ENCODE measurements at places on chromosomes 1 and 21. TPM values are rescaled to one million over a fixed set of nuclear protein-coding genes. Genes with fewer than 3 reads are reported as not detected.

LYST gene
- 106 TPM for total RNA-seq

SPRR2G gene
- total RNA-seq: not detected

WNT4 gene
- not detected for total RNA-seq

SPATC1L gene
- total RNA-seq: 10.8 TPM

CFHR4 gene
- not detected for total RNA-seq

LRRC39 gene
- 0.57 TPM for total RNA-seq

CAPN9 gene
- total RNA-seq: not detected

CENPS gene
- 18.8 TPM for total RNA-seq

SOD1 gene
- total RNA-seq: 336 TPM

PTGER3 gene
- 0.62 TPM for total RNA-seq

AGT gene
- total RNA-seq: not detected

STUM gene
- total RNA-seq: not detected

DNA sequence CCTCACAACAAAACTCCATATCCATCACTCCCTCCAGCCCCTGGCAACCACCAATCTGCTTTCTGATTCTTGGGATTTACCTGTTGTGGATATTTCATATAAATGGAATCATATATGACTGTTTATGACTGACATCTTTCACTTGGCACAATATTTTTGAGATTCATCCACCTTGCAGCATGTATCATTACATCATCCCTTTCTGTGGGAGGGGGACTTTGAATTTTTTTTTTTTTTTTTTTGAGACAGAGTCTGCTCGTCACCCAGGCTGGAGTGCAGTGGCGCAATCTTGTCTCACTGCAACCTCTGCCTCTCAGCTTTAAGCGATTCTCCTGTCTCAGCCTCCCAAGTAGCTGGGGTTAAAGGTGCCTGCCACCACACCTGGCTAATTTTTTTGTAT, 128.2 kb downstream of the ITSN1 start:
- H3K27me3 ChIP-seq: no peaks in the 10 kb centered on the region
- no peak overlapping the region for H3K4me3 ChIP-seq
- H3K27ac ChIP-seq: no peak overlapping the region
- H3K36me3 ChIP-seq: no peaks in the 10 kb centered on the region

- no peaks in the 10 kb centered on the region for H3K27me3 ChIP-seq
- H3K27ac ChIP-seq: peak overlapping the region; percentile 79
- H3K4me3 ChIP-seq: peak overlapping the region; percentile 23
- DNase-seq: no peak
- peaks cover 75% of the 10 kb centered on the region for H3K36me3 ChIP-seq
- H3K4me1 ChIP-seq: peaks cover 41% of the 10 kb centered on the region
These were observed 5.4 kb downstream of the PNRC2 start for GRCh38 chr1:23964790-23965740.

- peaks cover 13% of the 10 kb centered on the region for H3K36me3 ChIP-seq
- H3K27me3 ChIP-seq: no peaks in the 10 kb centered on the region
- DNase-seq: peak; percentile 95
These were observed 3.0 kb downstream of the AURKAIP1 start for GRCh38 chr1:1371746-1372711.

DNA sequence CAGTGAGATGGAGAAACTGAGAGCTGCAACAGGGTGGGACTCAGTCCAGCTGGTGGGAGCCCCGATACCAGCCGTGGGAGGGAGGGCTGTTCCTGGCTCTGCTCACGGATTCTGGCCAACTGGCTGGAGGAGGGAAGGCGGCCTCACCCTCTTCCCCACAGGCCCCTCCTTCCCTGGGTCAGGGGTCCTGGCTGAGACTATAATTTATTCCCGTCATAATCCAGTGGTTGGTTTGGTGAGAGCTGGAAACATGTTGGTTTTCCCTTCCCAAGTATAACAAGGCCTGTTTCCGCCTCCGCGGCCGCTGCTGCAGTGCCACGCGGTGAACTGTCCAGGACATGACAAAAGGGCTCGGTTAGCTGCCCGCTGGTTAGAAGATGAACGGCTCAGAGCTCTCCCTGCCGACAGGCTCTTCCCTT, 10.0 kb downstream of the PTPRF start:
- no peak for DNase-seq
- no peaks in the 10 kb centered on the region for H3K27me3 ChIP-seq
- H3K27ac ChIP-seq: no peak overlapping the region
- no peaks in the 10 kb centered on the region for H3K4me1 ChIP-seq

DNA sequence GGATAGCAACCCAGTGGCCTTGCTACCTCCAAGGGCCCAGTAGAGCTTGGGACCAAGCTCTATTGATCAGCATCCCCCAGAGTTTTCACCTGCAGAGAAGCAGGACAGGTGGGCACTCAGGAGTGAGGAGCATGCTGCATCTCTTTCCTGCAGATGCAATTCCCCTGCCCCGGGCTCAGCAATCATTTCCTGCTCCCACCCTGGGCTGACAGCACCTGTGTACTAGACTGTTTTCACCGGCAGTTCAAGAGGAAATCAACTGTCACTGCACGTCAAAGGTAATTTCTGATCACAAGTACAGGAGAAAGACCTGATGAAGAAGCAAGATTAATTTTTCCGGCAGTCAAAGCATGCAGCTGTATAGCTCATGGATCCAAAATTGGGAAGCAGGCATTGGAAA, 8.8 kb upstream of the NT5C1A start:
- no peaks in the 10 kb centered on the region for H3K36me3 ChIP-seq
- H3K4me3 ChIP-seq: no peak overlapping the region
- no peak overlapping the region for H3K27ac ChIP-seq
- H3K27me3 ChIP-seq: peaks cover 23% of the 10 kb centered on the region

GRCh38 chr1:1407636-1408318, 684 bp upstream of the MRPL20 start:
- H3K4me3 ChIP-seq: peak overlapping the region; percentile 96
- H3K27ac ChIP-seq: peak overlapping the region; percentile 84
- H3K27me3 ChIP-seq: no peaks in the 10 kb centered on the region
- peak; percentile 77 for DNase-seq

- DNase-seq: no peak
- no peaks in the 10 kb centered on the region for H3K36me3 ChIP-seq
- peaks cover 12% of the 10 kb centered on the region for H3K27me3 ChIP-seq
These were observed 32.2 kb upstream of the UBE2U start for GRCh38 chr1:64171246-64171645.

DNA sequence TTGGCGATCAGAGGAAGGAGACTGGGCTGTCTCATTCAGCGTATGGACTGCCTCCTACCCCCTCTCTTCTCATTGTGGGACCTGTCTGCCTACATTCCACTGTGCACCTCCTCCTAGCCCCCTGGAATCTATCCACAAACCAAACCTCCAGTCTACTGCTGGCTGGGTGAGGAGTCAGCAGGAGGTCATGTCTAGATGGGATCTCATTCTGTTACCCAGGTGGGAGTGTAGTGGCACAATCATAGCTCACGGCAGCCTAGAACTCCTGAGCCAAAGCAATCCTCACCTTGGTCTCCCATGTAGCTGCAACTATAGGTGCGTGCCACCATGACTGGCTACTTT, 18.0 kb upstream of the TTC22 start:
- H3K27me3 ChIP-seq: peaks cover 16% of the 10 kb centered on the region
- no peak for DNase-seq
- no peak overlapping the region for H3K27ac ChIP-seq
- no peaks in the 10 kb centered on the region for H3K4me1 ChIP-seq

GRCh38 chr1:5945445-5945844, 46.8 kb downstream of the NPHP4 start:
- H3K4me1 ChIP-seq: no peaks in the 10 kb centered on the region
- peaks cover 6% of the 10 kb centered on the region for H3K36me3 ChIP-seq
- no peak overlapping the region for H3K4me3 ChIP-seq
- no peaks in the 10 kb centered on the region for H3K27me3 ChIP-seq
- H3K27ac ChIP-seq: no peak overlapping the region

DNA sequence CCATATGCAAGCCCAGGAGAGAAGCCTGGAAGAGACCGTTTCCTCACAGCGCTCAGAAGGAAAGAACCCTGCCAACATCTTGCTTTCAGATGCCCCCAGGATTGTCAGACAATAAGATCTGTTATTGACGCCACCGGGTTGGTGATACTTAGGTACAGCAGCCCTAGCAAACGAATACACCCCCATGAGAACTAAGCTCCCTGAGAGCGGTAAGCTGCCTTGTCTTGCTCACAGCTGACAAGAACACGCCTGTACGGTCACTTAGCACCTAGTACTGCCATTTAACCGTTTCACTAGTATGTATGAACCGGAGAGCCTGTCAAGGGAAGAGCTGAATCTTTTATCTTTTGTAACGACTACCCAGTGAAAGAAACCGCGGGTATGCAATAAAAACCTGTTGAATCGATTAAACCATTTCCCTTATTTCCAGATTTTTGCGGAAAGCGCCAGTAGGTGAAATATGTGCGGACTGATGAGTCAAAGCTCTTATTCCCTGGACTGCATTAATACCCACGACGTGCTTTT, 619 bp upstream of the ZBTB8B start:
- H3K36me3 ChIP-seq: peaks cover 2% of the 10 kb centered on the region
- H3K27ac ChIP-seq: no peak overlapping the region
- H3K4me3 ChIP-seq: peak overlapping the region; percentile 55
- peaks cover 11% of the 10 kb centered on the region for H3K4me1 ChIP-seq

DNA sequence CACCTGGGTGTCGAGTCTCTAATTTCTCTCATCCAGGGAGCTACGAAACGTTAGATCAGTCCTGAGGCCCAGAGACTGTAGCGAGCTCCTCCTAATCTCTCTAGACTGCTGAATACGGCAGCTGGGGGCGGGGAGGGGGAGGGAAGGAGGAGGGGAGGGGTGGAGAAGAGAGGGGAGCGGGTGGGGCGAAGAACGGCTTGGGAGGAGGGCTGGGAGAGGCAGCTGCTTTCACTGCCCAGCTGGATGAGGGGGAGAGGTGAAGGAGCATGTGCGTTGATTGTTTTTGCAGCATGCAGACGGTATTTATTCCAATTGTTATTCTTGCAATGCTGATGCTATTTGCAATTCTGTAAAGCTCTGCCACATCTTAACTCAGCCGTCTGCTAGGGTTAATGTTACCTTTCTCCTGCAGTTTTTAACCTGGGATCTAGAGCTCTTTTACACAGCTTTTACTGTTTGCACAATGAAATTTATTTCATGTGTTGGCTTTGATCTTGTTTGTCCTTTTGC, 790 bp downstream of the DNAJC6 start:
- H3K27ac ChIP-seq: no peak overlapping the region
- no peak overlapping the region for H3K4me3 ChIP-seq
- DNase-seq: no peak
- H3K27me3 ChIP-seq: peaks cover 38% of the 10 kb centered on the region

DNA sequence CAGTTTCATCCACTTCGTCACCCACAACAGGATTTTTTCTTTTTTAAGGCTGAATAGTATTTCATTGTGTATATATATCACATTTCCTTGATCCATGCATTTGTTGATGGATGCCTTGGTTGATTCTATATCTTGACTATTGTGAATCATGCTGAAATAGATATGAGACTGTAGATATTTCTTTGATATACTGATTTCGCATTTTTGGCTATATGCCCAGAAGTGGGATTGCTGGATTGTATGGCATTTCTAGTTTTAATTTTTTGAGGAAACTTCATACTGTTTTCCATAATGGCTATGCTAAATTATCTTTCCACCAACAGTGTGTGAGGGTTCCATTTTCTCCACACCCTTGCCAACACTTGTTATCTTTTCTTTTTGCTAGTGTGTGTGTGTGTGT, 5.0 kb downstream of the GUCA2B start:
- no peak for DNase-seq
- no peak overlapping the region for H3K4me3 ChIP-seq
- H3K27me3 ChIP-seq: peaks cover 10% of the 10 kb centered on the region
- H3K4me1 ChIP-seq: peaks cover 9% of the 10 kb centered on the region

GRCh38 chr1:233587958-233588799, 25.7 kb upstream of the KCNK1 start:
- no peak overlapping the region for H3K4me3 ChIP-seq
- no peaks in the 10 kb centered on the region for H3K36me3 ChIP-seq
- no peaks in the 10 kb centered on the region for H3K4me1 ChIP-seq

DNA sequence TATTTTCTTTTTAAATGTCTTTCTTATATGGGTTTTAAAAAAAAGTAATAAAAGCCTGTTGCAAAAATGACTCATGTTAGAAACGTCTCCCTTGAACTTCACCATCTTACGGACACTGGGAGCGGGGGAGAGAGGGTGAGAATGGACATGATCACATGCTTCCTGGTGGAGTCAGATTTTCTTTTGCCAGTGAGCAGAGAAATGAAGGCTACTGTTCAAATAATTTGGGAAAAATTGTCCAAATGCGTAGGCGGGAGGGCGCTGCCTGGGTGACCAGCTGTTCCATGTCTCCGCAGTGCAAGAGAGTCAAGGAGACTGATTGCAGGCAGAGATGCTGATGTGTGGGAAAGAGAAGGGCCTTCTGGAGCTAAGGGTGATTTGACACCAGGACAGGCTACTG, 23.1 kb downstream of the EIF2D start:
- no peaks in the 10 kb centered on the region for H3K27me3 ChIP-seq
- peaks cover 80% of the 10 kb centered on the region for H3K36me3 ChIP-seq
- peak; percentile 58 for DNase-seq
- peaks cover 71% of the 10 kb centered on the region for H3K4me1 ChIP-seq

DNA sequence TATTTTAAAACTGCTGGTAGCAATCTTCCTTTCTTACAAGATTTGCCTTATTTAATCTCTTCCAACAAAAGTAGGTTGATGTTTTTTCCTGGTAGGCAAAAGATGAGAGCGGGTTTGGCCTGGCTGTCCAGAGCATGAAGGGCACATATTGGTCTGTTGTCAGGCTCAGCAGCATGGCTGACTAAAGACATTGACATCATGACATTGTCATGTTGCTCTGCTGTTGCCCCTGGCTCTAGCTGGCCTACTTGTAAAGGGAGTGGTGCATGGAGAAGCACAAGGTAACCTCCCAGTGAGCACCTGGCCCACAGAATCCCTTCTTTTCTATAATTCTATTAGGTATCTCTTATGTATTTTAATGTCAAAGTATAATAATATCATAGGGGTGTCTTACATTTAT, 23.6 kb downstream of the GNPAT start:
- H3K27me3 ChIP-seq: no peaks in the 10 kb centered on the region
- DNase-seq: no peak
- no peaks in the 10 kb centered on the region for H3K4me1 ChIP-seq
- no peak overlapping the region for H3K27ac ChIP-seq

DNA sequence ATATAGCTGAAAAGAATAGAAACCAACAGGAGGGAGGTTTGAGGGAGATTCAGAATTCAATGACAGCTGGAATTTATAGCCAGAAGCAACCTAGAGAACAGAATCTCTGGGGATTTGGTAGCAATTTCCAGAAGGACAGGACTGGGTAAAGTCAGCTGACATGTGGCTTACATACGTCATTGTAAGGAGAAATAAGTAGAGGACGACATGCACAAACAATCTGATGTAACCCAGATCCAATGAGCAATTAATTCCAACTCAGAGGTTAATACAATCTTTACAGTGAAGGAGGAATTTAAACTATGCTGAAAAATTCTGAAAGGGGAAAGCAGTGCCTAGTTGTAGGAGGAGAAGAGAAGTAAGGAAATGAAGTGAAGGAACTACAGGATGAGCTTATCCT, 383.9 kb downstream of the PTBP2 start:
- no peak for DNase-seq
- H3K27me3 ChIP-seq: no peaks in the 10 kb centered on the region
- no peak overlapping the region for H3K27ac ChIP-seq
- no peaks in the 10 kb centered on the region for H3K4me1 ChIP-seq

DNA sequence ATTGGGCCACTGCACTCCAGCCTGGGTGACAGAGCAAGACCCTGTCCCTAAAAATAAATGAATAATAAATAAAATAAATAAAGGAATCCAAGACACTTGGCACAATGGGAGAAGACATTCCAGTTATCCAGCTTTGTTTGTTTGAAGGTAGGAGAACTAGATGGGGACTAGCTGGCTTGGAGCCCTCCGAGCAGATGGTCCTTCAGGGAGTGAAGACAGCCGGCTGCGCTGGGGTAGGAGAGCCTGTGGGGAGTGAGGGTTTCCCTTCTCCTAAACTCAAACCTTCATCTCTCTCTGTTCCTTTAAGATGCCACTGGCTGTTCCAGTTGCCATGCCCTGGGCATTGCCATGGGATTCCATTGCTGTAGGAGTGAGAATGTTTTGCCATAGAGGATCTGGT, 120.6 kb downstream of the NAV1 start:
- no peak for DNase-seq
- H3K27me3 ChIP-seq: peaks cover 8% of the 10 kb centered on the region
- H3K27ac ChIP-seq: no peak overlapping the region
- H3K4me3 ChIP-seq: no peak overlapping the region
